ENCODE measurements at places on chromosomes 2 and 18. TPM values are rescaled to one million over a fixed set of nuclear protein-coding genes. Genes with fewer than 3 reads are reported as not detected.

The ASPRV1 gene
- 1.0 TPM for total RNA-seq

The SP100 gene
- total RNA-seq: 153 TPM

The TUBA3D gene
- total RNA-seq: not detected

DNA sequence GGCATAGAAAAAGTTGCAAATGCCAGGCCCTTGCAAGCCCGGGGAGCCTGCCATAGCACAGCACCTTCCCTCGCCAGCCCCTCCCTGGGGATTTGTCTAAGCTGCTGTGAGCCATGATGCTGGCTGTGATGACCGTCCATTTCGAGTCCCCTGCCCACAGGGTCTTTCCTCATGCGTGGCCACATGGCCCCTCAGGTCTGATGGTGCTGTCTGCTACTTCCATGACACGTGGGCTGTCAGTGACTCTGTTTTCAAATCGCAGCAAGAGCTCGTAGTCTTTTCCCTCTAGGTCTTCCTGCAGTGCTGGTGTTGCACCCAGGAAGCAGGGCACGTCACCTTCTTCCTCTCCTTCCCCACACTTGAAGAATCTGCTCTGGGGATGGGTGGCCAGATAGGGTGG, 15.5 kb upstream of the GNAL start:
- no peak overlapping the region for H3K27ac ChIP-seq
- H3K36me3 ChIP-seq: no peaks in the 10 kb centered on the region
- H3K27me3 ChIP-seq: peaks cover 2% of the 10 kb centered on the region
- no peaks in the 10 kb centered on the region for H3K4me1 ChIP-seq
- H3K4me3 ChIP-seq: no peak overlapping the region

DNA sequence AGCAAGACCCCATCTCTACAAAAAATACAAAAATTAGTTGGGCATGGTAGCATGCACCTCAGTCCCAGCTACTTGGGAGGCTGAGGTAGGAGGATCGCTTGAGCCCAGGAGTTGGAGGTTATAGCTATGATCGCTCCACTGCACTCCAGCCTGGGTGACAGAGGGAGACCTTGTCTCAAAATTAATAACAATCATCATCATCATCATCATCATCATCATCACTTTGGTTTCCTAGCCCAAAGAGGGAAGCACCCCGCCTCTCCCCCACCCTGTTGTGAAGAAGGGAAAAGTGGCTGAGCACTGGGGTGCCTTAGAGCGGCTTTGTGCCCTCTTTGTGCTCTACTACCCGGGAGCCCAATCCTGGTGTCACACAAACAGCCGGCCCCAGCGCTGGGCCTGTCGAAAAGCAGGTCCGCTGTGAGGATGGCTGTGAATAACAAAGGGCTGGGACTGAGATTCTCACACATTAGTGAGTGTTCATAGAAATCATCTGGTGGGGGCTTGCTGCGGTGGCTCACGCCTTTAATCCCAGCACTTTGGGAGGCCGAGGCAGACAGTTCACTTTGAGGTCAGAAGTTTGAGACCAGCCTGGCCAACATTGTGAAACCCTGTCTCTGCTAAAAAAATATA, 42.6 kb upstream of the ASXL2 start:
- H3K36me3 ChIP-seq: no peaks in the 10 kb centered on the region
- DNase-seq: no peak
- peaks cover 13% of the 10 kb centered on the region for H3K27me3 ChIP-seq
- H3K27ac ChIP-seq: no peak overlapping the region
- H3K4me3 ChIP-seq: no peak overlapping the region
- peaks cover 7% of the 10 kb centered on the region for H3K4me1 ChIP-seq

Measured in activated T-helper 2 cell treated with anti-CD3 and anti-CD28 coated beads, Interferon-gamma antibody, Interleukin-2, Interleukin-4, amounts not matched to agents 10 μg/mL and 5 μg/mL and 100 μg/mL, durations not matched to agents 14 hours and 24 hours and 36 hours (primary cell).